GM13977 (cell line): ENCODE measurements at places on chromosomes 12 and 14.

GRCh38 chr14:98018628-98019027 lies 1221.4 kb downstream of the VRK1 start:
- DNase-seq = no peak

GRCh38 chr14:72516936-72517700 lies 376.8 kb downstream of the DPF3 start:
- peak; percentile 36 for DNase-seq

DNA sequence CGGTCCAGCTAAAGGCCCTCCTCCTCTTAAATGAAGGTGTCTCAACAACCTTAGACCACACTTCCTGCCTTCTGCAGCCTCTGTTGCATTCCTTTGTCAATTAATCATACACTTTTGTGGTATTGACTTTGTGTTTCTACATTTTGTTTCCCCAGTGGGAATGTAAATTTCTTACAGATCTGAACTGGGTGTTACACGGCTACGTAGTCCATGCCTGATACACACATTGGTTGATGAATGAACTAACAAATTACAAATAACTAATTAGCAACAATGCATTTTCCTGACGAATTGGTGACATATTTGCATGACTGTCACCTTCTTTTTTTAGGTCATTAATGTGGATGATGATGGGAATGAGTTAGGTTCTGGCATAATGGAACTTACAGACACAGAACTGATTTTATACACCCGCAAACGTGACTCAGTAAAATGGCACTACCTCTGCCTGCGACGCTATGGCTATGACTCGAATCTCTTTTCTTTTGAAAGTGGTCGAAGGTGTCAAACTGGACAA lies 15.2 kb upstream of the CCT2 start:
- no peak for DNase-seq

- DNase-seq = no peak
Measured at GRCh38 chr12:73833746-73834145, 703.9 kb upstream of the ATXN7L3B start.

GRCh38 chr14:22113401-22113800 lies 439.8 kb upstream of the OR4E1 start:
- DNase-seq = no peak

DNA sequence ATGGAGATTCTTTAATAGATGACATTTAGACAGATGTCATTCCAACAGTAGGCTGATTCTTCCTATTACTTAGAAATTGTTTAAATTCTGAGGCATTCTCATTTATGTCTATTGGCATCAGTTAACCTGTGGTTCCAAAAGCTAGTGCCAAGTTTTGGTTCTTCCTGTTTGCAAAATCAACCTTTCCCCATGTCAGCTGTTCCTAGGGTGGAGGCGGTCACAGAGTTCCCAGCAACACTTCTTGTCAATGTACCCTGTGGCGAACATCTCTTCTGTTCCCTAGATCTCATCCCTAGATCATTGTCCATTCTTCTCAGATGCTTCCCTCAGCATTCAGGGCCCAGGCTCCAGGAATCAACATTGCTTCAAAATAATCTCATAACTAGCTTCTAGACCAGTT lies 140.9 kb downstream of the PHLDA1 start:
- no peak for DNase-seq

DNA sequence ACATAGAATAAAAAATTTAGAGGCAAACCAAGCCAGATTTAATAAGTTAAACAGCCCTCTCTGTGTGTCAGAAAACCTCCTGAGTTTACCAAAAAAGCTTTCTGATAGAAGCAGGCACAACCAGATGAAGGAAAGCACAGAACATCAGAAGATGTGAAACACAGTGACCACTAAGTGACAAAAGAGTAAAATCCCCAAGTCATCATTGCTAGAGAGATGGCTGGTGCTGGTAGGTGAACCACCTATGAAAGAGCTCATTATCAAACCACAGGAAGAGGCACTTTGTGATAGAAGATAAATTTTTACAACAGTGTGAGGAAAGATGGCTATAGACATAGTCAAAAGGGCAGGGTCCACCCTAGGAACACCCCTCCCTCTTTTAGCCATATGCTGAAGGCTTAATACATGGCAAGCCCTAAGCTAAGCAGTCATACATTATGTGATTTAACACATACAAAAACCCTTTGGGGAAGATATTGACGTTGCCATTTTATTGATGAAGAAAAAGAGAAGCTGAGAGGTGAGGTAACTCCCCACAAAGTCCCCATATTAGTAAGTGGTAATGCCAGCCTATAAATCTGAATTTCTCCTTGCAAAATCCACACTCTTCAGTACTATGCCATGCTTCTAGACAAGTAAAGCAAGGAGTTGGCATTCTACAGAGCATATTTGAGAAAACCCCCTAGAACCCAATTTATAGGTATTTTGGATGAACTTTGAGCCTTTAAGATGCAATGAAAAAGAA lies 449.9 kb downstream of the LRIG3 start:
- peak; percentile 16 for DNase-seq

DNA sequence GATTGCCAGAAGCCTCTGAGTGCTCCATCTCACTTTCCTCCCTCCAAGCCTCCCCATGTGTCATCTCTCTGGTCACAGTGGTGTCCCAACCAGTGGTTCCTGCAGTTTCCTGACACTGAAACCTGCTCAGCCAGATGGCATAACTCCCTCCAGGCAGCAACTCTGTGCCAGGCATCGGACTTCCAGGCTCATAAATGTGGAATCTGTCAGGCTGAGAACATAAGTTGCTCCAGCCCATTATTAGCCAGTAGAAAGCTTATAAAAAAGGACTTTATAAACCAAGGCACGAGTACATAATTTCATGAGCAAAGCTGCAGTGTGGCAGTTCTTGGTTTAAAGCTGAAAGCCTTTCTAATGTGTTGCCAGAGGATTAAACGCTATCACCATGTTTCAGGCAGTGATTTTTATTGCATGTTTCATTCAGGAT lies 194.3 kb downstream of the DACT1 start:
- DNase-seq = no peak

DNA sequence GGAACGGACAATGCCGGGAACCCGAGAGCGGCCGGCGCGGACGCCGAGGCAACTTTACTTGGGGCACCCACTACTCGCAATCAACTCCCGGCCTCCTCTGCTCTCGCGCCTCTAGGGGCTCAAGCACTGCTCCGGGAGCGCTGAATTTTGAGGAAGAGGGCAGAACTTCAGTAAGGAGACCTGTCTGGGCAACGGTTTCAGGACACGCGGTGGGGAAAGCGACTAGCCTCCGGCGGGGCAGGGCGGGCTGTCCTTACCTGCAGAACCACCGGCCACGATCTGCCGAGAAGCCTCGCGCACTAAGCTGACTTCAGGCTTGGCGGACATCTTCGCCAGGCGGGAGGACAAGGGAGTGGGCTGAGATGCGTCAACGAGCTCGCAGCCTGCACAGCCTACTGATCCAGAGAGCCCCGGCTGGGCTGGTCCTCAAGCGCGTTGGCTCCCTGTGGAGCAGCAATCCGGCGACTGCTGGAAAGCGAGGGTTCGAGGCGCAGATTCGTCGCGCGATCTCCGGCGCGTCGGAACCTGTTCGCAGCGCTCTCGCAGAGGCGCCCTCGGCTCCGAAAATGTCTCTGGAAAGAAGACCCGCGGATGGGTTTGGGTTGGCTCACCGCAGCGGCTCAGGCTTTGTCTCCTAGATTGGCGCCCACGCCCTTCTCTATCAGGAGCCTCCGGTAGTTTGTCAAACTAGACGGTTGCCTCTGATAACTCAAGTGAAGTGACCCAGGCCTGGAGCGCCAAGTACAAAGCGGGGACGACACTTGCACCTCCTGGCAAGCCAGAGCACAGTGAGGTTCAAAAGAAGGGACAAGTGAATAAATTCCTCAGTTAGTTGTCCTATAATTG lies at the start of gene SLC25A21:
Gene SLC25A21 (minus strand): TSS at position 583 of the 846 bp plus-strand sequence.
- DNase-seq = no peak
